ENCODE measurements at places on chromosomes 13 and 19.

- no peak for DNase-seq
Measured at GRCh38 chr13:50419896-50420295, 404.7 kb downstream of the KCNRG start.

- no peak for DNase-seq
Measured at GRCh38 chr19:54400913-54401312, 14.4 kb upstream of the TTYH1 start.

GRCh38 chr13:97125810-97126738 lies 96.1 kb upstream of the MBNL2 start:
- DNase-seq = peak; percentile 57

GRCh38 chr13:65860306-65860705 lies 1369.8 kb downstream of the PCDH9 start:
- DNase-seq = no peak

DNA sequence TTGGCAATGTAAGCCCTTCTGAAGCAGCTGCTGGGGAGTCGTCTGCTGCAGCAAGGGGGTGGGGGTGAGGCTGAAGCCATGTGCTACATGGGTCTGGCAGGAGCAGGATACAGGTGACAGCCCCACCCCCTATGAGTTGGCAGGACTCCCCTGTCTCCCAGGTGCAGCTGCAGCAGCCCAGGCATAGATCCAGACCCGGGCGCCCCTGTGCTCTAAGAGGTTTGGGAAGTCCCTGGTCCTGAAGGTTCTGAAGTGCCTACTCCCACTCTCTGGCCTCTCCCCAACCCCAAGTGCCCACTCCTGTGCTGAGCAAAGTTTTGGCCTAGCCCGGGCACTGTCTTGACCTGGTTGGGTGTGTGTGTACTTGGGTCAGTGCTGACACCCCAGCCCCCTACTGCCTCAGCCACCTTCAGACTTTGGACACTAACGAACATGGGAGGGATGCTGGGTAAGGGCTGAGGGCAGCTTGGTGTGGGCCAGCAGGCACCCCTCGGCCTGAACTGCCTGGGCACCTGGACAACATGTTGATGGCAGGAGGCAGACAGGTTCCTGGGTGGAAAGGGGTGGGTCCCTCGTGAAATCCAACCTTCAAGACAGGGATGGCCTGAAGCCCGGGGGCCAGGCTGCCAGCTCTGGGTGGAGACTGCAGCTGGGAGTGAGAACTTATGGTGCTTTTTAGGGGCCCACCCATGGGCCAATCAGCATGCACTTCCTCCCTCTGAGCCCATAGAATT lies 54.1 kb upstream of the SLITRK6 start:
- no peak for DNase-seq

DNA sequence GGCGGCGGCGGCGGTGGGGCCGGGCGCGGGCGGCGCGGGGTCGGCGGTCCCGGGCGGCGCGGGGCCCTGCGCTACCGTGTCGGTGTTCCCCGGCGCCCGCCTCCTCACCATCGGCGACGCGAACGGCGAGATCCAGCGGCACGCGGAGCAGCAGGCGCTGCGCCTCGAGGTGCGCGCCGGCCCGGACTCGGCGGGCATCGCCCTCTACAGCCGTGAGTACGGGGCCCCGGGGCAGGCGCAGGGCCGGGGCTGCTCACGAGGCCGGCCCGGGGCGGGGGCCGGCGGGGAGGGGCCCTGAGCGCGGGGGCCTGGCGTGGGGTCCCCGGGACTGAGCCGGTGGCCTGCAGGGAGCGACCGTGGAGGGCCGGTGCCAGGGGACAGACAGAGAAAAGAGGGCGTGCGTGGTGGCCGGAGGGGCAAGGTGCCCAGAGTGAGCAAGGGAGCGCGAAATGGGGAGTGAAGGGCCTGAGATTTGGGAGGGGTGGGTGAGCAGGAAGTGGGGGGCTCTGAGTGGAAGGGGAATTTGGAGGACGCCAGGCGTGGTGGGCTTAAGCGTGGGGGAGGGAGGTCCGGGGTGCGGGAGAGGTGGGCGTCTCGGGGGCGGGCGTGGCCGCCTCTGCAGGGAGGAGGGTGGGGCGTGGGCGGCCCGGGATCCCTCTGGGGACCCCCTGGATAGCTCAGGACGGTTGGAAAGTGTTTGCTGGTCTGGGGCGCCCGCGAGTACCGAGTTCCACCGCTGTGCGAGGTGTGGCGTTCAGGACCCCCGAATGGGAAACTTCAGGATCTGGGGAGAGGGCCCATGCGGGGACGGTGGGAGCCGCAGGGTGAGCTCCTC lies 575 bp downstream of the CARM1 start:
- no peak for DNase-seq

DNA sequence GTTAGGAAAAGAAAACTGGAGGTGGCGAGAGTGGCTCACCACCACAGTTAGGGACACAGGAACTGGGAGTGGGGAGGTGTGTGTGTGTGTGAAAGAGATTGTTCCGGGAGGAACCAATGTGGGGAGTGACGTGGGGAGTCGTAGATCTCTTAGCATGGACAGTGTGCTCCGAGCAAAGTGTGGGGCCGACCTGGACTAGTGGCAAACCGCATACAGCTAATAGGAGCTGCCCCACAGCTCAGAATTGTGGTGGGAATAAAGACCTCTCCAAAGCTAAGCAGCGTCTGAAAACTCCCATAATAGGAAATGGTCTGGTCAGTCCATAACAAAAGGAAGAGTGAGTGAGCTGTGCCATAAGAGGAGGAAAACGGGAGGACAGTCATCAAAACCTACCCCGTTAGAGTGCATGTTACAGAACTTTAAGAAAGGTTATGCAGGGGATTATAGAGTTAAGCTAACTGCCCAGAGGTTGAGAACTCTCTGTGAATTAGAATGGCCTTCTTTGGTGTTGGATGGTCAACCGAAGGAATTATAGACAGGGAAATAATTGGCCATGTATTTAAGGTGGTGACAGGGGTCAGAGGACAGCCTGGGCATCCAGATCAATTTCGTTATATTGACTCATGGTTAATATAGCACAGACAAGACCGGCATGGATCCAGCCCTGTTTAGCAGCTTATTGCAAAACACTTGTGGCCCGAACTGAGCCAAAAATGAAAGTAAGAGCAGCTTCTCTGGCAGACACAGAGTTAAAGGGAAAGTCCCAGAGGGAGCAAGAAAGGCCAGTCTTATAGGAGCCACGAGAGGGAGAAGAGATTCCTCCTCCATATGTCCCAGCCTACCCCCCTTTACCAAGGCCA lies 8.9 kb upstream of the SLC15A1 start:
- peak; percentile 11 for DNase-seq

GRCh38 chr13:100604918-100605710 lies 16.5 kb upstream of the GGACT start:
- no peak for DNase-seq

DNA sequence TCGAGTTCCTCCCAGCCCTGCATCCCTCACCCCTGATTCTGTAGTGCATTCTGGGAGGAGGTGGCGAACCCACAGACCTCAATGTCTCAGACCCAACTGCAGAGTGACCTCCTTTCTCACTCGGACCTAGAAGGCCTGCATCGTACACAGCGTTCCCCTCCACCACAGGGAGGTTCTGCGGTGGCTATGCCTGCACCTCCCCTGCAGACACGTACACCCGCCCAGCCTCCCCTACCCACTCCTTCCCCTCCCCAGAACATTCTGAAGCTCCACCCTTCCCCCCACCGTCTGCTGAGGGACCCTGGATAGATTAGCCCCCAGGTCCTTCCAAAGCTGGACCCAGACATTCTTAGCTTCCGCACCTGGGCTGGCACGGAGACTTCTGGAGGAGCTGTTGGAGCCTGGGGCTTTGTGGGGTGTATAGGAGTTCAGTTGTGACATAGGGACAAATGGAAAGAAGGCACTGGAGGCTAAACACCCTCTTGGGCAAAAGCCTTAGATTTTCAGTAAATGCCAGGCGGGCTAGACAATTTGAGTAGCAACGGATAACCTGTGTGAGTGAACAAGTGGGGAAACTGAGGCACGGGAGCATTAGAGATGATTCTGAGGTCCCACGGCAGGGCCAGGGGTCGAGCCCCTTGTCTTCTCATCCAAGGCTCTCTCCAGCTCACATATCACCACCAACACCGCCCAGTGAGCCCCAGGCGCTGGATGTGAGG lies 420 bp upstream of the FSD1 start:
- no peak for DNase-seq

DNA sequence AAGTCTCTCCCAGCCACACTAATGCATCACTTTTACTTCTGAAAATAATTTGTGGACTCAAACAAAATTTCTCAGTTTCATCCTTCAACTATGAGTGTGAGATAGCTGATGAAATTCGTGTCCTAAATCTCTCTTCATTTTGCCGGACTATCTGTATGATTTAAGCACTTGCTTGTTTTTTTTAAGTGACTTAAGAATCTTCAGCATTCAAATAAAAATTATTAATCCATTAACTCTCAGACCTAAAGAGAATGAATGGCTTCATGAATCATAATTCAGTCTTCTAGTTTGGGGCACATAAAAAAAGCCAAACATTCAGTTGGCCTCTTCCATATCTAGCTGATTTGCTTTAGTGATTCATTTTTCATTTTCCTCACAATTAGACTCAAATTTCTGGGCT lies 579.5 kb downstream of the DCT start:
- DNase-seq = no peak

DNA sequence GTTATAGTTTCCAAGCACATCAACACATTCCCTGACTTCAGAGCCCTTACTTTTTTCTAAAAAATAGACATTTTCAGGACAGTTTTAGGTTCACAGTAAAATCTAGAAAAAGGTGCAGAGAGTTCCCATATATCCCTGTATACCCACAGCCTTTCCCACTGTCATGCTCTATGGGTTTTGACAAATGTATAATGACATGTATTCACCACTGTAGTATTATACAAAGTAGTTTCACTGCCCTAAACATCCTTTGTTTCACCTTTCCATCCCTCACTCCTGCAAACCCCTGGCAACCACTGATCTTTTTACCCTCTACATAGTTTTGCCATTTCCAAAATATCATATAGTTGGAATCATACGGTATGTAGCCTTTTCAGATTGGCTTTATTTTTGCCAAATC lies 15.6 kb downstream of the NAA16 start:
- DNase-seq = no peak

GRCh38 chr13:73201626-73202025 lies 142.8 kb downstream of the KLF5 start:
- no peak for DNase-seq

- no peak for DNase-seq
Measured at GRCh38 chr13:27792393-27793218, at the start of gene GSX1. GSX1 (plus strand) TSS chr13:27792483; CDS start chr13:27792691, 208 bp downstream.

GRCh38 chr13:48985756-48986155 lies 10.0 kb downstream of the FNDC3A start:
- DNase-seq = no peak

GRCh38 chr13:103335241-103335640 lies 269.0 kb upstream of the SLC10A2 start:
- no peak for DNase-seq

GRCh38 chr13:73556902-73557301 lies 498.1 kb downstream of the KLF5 start:
- no peak for DNase-seq

GRCh38 chr19:32615569-32615968 lies 34.6 kb downstream of the PDCD5 start:
- DNase-seq = no peak

- DNase-seq = no peak
Measured at GRCh38 chr19:6010107-6010506, 32.2 kb upstream of the RANBP3 start.

GRCh38 chr13:43434191-43434590 lies 352.6 kb downstream of the ENOX1 start:
- no peak for DNase-seq

DNA sequence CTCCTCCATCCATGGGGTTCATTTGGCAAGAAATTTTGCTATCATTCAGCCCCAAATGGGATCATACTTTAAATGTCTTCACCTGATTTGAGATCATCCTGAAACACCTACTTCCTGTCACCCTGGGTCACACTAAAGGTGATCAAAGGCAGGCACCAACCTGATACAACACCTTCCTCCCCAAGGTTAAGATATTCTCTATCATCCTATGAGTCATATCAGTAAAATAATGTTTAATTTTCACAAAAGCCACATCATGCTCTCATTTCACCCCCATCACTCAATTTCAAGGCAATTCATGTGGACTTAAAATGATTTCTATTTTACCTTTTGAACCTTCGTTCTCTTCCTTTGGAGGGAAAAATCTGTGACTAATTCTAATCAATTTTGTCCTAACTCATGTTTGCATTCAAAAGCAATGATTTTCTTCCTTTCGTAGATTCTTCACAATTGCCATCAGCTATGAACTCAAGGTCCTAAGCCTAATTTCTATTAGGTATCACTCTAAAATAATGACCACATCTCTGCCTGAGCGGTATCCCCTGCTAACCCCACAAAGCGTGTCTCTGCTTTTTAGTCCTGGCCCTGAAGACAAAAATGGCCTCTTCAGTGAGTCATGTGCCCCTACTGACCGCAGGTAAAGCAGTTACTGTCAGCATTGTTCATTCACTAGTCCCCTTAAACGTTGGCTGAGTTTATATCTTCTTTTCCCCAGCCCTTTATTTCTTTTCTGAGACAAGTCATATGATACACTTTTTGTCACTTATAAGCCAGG lies 139.0 kb downstream of the SPRY2 start:
- DNase-seq = no peak

DNA sequence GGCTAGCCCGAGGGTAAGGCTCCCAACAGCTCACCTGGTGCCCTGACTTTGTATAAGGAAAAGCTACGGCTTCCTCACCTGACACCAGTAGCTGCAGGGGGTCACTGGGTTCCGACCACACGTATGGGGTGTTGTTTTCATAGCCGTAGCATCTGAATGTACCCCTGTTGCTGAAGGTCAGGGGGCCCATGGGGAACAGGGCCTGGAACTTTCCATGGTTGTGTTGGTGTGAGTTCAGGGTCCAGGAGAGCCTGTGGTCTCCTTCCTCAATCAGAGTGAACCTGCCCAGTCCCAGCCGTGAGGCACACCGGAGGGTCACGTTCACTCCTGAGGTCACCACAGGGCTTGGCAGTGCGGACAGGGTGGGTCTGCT lies 1.1 kb downstream of the LILRA4 start:
- DNase-seq = no peak

DNA sequence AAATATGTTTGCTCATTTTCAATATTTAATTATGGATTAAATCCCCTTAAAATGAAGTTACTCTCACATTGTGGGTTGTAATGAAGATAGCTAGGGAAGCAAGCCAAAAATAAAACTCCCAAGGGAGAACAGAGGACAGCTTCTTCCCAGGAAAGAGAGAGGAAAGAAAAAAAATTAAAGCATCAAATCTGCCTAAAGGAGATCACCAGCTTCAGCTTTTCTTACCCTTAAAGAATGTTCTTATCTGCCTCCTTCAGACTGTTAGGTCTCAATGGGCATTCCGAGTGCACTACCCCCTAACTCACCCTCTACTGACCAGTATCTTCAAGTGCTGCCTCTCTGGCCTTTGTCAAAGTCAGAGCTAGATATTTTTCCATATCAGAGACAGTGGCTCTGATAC lies 55.2 kb downstream of the XPO4 start:
- DNase-seq = no peak

- no peak for DNase-seq
Measured at GRCh38 chr19:14113762-14114414, 3.7 kb downstream of the PRKACA start.

- no peak for DNase-seq
Measured at GRCh38 chr13:52446265-52446664, 4.2 kb downstream of the VPS36 start.

DNA sequence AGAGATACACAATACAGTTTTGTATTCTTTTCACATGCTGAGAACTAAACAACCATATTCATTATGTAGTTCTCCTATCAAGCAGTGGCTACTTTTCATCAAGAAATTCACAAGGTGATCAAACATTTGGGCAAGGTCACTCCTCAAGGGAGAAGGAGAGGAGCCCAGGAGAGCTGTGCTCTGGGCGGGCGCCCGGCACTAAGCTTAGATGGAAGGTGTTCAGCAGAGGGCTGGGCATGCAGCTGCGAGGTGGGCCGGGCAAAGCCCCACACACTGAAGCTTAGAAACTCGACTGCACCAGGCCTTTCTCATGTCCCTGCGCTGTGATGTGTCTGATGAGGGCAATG lies 30.4 kb upstream of the SPACA7 start:
- DNase-seq = no peak
